Foreskin keratinocyte (primary cell): ENCODE measurements at places on chromosomes 3 and 15.

- DNase-seq = no peak
Observed at GRCh38 chr3:110731148-110731547, 340.5 kb upstream of the NECTIN3 start.

DNA sequence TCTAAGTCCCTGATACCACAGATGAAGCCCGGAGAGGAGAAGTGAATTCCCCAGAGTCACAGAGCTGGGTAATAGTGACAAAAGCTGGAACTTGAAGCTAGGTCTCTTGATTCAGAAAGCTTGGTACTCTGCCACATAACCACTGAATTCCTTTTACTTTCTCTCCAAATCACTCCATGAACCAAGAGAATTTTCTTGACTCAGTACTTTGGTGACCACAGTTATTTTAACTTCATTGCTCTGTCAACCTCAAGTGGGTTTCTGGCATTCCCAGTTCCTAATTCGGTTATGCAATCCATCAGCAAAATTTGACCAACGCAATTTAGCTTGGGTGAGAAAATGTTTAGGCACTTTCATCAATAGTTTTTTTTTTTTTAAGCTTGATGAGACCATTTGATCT is 61.0 kb upstream of the PPARG start:
- no peak for DNase-seq

- no peak for DNase-seq
Observed at GRCh38 chr3:55454611-55455010, 32.5 kb downstream of the WNT5A start.

DNA sequence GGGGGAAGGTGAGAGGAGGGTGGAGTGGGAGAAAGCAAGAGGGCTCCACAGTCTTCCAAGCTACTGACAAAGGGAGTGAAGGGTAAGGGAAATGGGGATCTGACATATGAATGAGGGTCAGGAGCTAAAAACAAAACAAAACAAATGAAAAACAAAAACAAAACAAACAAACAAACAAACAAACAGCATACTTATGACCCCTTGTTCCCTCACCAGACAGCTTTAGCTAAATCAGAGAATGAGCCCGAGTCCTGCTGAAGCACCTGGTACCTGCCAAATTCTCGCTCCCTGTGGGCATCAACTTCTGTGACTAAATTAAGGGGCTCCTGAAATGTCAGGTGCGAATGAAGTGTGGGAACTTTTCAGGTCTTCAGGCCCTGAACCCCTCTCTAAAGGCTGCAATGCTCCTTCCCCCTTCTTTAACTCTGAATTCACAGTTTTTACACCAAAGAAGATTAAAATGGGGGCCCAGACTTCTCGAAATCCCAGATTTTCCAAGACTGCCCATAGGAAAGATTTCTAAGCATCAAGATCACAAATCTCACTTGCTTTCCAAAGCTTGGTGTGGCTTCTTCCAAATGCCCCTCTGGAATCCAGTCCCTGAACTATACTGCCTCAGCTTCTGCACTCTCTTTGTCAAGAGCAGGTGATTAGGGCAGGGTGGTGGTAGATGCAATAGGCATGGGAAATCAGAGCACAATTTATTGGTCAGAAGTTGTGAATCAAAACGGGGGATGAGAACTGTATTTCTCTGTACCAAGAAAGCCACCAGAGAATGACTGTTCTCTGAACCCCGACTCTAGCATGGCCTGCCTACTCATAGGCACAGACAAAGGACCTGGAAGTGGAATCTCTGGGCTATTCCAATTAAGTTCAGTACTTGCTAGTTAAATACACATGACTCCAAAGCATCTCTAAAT is 40.9 kb downstream of the ZIC4 start:
- DNase-seq = no peak

DNA sequence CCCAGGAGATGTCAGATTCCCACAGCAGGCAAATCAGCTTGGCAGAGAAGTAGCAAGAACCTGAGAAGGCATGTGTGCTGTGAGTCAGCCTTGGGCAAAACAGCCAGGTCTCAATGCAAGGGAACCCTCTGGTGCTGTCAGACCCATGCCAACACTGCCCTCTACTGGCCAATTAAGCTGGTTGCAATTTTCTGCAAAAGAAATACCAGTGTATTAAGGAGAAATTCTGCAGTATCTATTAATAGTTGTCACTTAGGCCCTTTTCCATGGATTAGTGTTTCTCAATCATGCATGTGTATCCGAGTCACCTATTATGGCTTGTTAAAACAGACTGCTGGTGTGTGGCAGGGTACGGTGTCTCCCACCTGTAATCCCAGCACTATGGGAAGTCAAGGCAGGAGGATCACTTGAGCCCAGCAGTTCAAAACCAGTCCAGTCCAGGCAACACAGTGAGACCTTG is 26.2 kb downstream of the MAP4 start:
- peak; percentile 65 for DNase-seq

DNA sequence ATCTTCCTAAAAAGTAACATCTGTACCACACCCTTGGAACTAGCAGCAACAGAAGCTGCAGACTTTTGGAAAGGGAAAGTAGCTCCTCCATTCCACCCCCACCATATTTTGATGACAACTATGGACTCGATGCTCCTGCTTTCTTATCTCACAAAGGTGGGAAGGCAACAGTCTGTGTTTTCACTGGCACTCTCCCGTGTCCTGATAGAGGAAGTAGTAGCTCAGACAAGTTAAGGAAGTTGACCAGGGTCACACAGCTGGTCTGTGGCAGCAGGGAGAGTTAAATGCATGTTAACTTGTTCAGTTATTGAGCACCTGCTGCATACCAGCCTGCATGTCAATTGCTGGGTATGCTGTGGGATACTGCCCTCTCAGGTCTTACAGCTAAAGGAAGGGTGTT is 33.1 kb downstream of the BHLHE40 start:
- no peak for DNase-seq

- no peak for DNase-seq
Observed at GRCh38 chr3:114857299-114857701, 289.8 kb downstream of the ZBTB20 start.

DNA sequence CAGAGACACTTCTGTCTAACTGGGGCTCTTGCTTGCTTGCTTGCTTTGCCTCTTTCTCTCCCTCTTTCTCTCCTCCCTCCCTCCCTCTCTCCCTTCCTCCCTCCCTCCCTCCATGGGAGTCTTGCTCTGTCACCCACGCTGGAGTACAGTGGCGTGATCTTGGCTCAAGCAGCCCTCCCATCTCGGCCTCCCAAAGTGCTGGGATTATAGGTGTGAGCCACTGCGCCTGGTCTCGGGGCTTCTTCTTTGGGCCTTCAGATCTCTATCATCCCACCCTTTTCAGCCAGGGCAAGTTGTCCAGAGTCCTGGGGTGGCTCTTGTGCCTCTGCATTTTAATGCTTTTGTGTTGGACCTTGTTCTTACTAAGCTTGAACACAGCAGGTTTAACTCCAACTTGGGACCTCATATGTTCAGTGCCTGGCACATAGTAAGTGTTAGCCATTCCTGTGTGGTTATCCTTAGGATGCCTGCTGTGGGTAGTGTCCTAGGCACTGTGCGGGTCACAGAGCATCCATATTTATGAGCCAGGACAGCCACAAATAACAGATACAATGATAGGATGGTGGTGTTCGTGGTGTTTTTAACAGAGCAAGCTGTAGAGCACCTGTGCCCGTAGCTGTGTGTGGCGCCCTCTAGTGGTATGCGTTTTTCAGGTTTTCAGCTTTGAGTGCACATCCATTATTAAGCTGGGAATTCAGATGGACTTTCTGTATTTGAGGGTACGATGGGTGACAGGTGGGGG is 75.1 kb downstream of the CCK start:
- DNase-seq = peak; percentile 9

- DNase-seq = peak; percentile 45
Observed at GRCh38 chr3:177069514-177070329, 127.6 kb downstream of the TBL1XR1 start.

GRCh38 chr3:58383904-58384303 is 49.7 kb downstream of the PDHB start:
- peak; percentile 96 for DNase-seq

GRCh38 chr15:80891006-80891405 is 98.6 kb downstream of the MESD start:
- no peak for DNase-seq

DNA sequence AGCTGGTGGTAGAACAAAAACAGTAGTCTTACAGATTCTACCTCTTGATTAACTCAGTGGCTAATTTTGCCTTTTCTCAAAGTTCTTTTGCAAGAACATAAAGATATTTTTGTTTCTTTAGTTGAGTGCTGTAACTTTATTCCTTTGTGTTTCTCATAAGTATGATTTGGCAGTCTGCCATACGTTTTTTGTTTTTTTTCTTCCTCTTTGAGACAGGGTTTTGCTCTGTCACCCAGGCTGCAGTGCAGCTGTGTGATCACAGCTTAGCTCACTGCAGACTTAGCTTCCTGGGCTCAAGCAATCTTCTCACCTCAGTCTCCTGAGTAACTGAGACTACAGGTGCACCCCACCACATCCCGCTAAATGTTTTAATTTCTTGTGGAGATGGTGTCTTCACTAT is 22.4 kb downstream of the B3GNT5 start:
- peak; percentile 62 for DNase-seq

DNA sequence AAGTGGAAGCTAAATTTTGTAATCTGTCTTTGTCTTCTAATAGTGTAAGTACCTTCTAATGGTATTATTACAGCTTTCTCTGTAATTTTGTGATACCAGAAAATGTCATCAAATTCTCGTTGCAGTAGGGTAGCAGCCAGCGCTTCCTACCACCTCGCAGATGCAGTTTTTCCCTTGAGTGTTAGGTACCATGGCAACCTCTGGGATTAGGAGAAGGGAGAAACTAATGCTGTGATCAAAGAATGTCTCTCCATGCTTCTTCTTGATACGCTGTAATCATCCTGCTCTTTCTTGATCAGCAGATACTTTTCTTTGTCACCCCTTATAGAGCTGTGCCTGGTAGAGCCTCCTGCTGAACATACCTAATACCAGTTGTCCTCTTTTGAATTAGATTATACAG is 27.7 kb downstream of the SRP14 start:
- DNase-seq = no peak

DNA sequence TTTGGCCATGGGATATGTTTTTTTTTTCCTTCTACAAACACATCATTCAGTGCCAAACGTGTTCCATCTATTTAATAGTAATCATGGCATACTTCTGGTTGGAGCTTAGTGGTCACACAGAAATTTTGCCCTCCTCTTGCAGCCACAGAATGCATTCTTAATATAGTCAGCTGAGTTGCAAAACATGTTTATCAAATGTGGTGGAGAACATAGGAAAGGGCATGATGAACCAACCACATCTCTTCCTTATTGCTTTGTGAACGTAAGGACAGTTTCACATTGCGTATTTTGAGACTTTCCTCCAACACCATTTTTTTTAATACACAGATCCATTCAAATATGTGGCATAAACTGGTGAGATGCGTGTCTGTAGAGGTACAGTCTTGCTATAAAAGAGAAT is 106.8 kb downstream of the BBX start:
- DNase-seq = no peak

- DNase-seq = no peak
Observed at GRCh38 chr15:74696398-74696729, 540 bp upstream of the EDC3 start.

- peak; percentile 60 for DNase-seq
Observed at GRCh38 chr15:69058830-69059556, 44.5 kb downstream of the NOX5 start.

DNA sequence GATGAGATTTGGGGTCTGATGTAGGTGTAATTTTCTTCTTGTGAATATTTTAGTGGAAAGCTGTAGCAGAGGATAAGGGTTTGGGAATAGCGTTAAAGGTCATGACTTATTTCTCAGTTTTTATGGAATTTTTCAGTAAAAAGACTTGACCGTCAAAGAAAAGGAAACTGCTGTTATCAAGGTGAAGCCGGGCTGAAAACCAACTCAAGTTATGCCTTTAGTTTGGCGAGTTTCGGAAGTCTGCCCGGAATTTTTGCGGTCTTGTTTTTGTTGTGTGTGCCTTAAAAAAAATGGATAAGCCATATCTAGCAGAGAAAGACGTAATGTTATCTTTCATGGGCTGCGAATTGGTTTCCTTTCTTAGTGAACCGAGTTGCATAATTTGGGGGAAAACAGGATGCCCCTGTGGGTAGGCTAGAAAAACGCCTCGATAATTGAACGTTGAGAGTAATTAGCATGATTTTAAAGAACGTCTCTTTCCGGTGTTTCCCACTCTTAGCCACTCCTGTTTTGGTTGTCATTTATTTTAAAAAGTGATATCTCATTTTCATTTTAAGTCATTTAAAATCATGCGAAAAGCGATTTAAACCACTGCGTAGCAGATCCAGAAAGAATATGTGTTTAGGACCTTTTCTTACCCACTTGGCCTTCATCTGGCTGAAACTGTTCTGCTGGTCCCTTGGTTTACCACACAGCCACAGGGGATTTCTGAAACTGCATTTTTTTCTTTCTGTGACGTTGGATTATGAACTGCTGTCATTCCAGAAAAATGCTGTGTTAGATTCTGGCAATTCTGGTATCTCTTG is 1.1 kb downstream of the NFKBIZ start:
- DNase-seq = no peak

DNA sequence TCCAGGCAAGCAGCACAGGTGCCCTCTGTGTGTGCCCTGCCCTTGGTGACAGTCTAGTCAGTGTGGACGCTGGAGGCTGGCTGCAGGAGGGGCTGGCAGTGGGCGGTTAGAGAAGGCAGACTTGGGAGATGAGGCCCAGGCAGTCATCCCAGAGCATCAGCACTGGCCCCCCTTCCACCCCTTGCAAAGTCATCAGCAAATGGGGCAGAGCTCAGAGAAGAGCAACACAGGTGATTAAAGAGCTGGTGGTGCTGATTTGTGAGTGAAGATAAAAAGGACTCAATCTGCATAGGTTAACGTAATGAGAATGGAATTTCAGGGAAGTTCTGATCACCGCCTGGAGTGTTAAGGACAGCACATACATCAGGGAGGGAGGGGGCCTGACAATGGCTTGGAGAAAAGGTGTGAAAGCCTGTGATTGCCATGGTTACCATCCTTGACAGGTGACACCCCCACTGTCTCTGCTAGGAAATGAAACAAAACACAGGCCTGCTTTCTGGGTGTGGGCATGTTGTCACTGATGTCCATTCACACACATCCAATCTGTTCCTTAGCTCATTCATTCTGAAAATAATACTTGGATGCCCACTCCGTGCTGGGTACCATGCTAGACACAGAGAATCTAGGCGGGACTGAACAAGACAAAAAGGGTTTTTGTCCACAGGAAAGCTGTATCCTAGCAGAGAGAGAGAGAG is 269.6 kb upstream of the ST8SIA2 start:
- no peak for DNase-seq

DNA sequence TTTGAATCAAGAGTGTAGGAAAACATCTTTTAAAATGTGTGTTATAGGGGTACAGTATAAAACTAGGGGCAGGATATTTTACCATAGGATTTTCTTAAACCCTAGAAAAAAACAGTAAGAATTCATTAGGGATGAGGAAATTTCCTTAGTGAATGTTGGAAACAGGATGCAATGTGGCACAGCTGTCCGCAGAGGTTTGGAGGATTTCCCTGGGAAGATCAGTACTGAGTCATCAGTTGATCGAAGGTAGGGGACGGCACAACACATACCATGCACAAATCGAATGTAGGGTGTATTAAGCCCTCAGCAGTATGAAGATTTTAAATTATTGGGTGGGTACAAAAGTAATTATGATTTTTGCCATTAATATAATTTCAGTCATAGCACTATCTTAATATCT is 49.9 kb downstream of the FNDC3B start:
- DNase-seq = no peak
